ENCODE measurements at places on chromosomes 7 and 10.

GRCh38 chr7:12870219-12870618, 182.8 kb downstream of the ARL4A start:
- DNase-seq = no peak

- DNase-seq = no peak
These were observed 111.1 kb upstream of the GLI3 start for GRCh38 chr7:42348071-42348470.

DNA sequence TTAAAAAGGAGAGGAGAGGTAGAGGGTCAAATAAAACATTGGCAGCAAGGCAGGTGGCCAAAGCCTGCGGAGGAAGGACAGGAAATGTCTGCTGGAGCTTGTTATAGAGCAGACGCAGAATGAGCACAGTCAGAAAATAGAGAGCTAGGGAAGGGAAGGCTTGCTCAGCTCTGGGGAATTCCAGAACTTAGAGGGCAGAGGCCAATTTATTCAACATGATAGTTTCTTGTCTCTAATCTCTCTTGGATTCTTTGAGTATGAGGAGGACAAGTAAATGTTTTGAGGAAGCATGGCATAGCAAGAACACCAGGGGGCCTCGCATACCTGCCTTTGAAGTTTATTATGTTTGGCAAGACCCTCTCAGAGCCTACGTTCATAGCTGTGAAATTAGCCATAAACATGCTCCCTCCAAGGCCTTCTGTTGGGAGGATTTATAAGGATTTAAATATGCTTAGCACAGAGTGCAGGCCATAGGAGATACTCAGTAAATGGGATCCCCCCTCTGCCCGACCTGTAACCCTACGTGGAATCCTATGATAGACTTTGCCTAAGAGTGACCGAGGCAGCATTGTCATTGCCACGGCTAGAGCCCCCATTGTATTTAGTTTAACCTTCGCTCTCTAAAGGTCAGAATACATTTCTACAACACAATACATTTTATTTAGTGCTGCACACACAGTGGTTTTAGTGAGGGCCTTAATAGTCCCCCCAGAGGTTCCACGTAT, 293.9 kb downstream of the CCDC3 start:
- DNase-seq = peak; percentile 9

DNA sequence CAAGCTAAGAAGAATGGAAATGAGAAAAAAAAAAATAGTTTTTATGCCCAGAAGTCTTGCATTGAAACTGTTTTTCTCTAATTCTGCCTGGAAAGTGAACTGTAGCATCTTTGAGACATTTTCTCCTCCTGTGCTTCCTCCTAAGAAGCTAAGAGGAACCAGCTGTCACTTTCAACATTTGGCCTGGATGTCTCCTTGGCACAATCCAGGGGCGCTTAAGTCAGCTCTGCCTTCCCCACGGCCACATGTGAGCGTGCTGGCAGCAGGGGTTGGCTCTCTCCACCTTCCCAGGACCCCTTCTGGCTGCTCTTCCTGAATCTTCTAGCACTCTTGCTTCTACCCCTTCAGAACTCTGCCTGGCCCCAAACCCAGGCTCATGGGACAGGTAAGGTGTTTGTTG, 289.6 kb upstream of the ADARB2 start:
- DNase-seq = no peak

DNA sequence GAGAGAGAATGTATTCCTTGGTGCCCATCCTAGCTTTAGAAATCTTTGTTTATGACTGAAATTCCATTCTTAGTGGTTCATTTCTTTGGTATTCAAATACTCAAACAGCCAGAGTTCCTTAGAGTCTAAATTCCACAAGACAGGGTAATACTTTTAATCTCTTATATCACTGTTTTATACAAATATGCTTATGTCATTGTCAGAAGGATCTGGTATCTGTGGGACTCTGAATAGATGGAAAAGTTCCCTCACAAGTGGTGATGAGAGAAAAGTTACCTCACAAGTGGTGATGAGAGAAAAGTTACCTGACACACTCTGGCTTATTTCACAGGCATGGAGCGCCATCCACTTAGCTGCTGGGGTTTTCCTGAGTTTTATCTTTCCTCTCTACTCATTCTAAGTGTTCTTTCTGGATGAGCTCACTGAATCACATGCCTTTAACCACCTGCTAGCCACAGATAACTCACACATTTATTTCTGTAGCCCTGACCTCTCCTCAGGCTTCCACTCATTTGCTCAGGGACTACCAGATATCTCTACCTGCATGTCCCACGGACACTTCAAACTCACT, 784.0 kb downstream of the SUGCT start:
- no peak for DNase-seq

DNA sequence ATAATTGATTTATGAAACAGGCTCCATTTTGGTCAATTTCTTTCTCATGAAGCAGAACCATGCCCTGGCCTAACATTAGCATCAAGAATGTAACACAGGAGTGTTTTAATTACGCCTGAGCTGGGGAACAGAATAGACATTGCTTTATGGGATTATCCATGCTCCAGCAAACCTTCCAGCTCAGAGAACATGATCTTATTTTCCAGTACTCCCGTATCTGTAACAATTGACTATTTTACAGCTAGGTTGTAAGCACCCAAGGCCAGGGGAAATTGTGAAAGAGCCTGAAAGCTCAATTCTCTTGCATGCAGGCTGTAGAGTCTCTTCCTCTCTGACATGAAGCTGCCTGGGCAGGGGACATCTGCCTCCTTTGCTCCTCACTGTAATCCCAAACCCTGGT, 30.8 kb upstream of the CRYGN start:
- DNase-seq = no peak

- DNase-seq = no peak
These were observed 118.0 kb downstream of the NRF1 start for GRCh38 chr7:129729511-129729910.

- DNase-seq = peak; percentile 19
These were observed 2.7 kb downstream of the MAP3K8 start for GRCh38 chr10:30436671-30437030.

GRCh38 chr10:113454341-113455061, 98.4 kb upstream of the HABP2 start:
- DNase-seq = peak; percentile 28

DNA sequence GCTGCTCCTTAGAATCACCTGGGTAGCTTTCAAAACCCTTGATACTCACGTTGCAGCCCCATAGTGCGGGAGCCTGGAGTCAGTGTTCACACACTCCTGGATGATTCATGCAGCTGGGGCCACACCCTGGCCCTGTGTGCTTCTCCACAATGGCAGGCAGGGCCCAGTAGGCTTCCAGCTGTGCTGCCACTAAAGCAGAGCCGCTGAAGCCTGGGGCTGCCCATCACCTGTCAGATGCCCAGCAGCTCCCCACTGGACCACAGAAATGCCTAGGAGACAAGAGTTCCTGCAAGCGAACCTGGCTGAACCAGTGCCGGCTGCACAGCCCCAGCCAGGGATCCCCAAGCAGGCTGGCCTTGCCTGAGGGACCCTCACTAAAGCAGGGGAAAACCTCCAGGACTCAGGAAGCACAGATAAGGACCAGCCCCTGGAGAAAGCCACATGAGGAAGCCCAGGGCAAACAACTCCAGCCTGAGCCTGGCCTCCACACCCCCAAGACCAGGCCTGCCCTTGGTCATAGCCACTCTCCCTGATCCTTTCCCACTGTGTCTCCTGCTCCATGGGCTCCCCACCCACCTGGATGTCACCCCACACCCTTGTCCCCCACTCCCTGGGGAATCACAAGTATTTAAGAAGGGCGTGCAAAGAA, 111.9 kb downstream of the GRID1 start:
- no peak for DNase-seq

DNA sequence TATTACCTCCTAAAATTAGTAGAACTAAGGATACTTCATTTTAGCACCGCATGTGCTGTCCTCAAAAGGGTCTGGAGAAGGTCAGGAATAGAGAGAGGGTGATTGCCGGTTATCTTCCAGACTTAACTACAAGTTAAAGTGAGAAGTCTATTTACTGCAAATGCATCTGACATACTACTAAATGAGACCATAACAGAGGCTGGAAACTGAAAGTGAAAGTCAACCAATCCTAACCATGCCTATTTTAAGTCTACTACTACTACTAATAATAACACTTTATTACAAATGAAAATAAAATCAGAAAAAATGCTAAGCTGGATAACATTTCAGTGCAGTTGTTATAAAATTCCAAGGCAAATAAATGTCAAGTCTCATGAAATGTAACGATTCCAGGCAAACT, 244.7 kb downstream of the KIF20B start:
- DNase-seq = peak; percentile 21

DNA sequence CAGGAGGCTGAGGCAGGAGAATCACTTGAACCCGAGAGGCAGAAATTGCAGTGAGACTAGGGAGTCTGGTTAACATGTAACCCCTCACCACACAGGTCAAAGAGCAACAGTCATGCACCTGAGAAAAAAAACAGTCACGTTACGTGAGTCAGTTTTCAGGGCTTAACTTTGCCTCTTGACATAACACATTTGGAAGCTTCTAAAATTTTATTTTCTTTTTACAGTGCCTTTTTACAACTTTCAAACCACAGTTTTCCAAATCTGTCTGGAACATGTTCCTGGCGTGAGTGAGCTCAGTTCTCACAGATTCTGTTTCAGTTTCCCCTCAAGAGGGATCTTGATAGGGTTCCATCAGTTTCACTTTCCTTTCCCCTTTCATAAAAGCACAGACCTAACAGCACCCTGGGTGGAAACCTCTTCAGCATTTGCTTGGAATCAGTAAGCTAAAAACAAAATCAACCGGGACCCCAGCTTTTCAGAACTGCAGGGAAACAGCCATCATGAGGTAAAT, 4.4 kb downstream of the IFIT3 start:
- DNase-seq = peak; percentile 71

- DNase-seq = no peak
These were observed 2.5 kb upstream of the ZNF33A start for GRCh38 chr10:38007991-38008390.

GRCh38 chr7:140698477-140698876, 2.0 kb downstream of the NDUFB2 start:
- DNase-seq = no peak

GRCh38 chr10:88138319-88138848, 275.0 kb downstream of the PTEN start:
- DNase-seq = peak; percentile 13

DNA sequence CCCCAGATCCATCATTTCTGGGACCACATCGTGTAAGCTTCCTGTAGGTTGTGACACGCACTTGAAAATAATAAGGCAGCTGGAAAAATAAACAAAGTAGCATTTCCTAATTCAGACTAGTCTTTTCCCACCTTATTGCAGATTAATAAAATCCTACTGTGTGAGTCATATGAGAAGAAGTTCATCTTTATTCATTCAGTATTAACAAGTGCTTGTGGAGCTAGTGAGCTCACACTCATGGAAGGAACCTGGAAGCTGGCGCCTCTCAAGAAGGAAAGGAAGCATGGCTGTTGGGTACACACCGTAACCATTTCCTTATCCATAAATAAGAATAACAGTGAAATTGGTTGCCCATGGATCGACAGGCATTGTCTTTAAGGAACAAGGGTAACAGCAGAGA, 152.6 kb upstream of the PFKP start:
- DNase-seq = no peak

DNA sequence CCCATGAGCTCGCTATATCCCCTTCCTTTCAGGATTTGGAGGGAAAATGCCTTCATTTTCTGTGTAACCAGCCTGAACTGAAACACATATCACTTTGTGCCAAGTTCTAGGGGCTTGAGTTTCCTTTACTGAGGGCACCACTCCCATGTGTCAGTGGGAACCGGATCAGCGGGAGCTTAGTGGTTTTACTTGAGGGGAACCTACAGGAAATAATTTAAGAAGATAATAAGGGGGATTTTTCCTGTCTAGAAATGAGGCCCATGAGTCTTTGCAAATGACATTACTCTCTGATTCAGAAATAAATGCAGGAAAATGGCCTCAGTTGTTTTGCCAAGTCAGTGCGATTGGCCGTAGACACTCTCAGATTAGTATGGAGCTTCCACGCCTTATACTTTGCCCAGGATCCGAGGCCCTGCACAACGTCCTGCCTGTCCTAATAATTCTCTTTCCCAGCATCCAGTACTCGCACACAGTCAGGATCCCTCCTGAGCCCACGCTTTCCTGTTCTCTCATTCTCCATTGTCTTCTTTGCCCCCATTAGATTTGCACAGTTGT, 86.4 kb upstream of the LYZL1 start:
- no peak for DNase-seq

DNA sequence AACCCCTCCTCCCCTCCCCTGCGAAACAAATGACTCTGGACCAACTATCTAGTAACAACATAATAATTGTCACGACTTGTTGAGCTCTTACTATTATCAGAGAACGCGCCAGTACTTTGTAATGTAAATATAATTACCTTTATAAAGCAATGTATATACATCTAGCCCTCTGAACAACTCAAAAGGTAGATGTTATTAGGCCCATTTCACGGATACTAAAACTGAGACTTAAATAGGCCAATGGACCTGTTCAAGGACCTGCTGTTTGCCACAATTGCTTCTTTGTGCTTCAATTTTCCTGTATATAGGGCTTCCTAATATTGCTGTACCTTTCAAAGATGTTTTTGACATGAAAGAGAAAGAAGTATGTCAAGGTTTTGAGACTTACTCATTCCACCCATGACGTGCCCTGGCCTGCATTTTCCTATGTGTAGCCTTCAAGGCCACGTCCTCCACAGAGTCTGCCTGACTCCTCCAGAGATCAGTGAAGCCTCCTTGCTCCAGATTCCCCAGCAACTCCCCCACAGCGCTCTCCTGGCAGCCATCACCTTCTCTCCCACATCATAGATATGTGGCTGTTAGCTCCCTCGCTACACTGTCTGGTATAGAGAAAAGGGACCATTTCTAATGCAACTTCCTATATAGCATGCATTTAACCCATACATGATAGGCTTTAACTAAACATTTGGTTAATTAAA, 156.6 kb downstream of the SKIDA1 start:
- DNase-seq = no peak

- DNase-seq = peak; percentile 32
These were observed 282.9 kb downstream of the ADARB2 start for GRCh38 chr10:1454428-1454827.

DNA sequence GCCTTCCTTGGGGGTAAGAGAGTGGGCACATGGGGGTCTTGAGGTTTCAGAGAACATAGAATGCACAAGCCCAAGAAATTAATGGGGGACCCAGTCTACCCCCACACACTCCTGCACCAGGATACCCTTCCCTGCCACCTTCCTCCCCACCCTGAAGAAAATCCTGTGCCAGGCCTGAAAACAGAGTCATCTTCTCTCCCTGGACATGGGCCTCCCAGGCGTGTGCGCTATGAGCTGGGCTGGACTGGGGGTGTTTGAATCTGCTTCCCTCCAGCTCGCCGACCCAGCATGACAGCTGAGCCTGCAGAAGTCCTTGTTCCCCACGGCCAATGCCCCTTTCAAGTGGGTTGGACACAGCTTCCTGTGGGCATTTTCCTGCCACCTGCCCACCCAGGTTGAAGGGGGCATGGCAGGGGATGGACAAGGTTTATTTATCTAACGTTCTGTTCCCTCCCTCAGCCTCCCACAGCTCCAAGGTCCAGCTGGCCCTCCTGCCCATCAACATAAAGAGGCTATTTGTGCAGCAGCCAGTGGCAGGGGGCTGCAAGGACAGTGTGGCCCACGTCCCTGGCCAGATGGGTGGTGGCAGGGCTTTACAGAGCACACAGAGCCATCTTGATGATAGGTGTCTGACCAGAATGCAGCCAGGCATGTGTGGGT, 141.0 kb downstream of the SH3PXD2A start:
- DNase-seq = no peak

All from RPMI8226 (cell line).